ENCODE measurements at places on chromosomes 1 and 21. TPM values are rescaled to one million over a fixed set of nuclear protein-coding genes. Genes with fewer than 3 reads are reported as not detected.

HDGF gene
- total RNA-seq: 123 TPM

LCE2B gene
- not detected for total RNA-seq

ETNK2 gene
- 3.1 TPM for total RNA-seq

NPPB gene
- total RNA-seq: not detected

SYT2 gene
- 0.04 TPM for total RNA-seq

TCHHL1 gene
- total RNA-seq: not detected

ZFYVE9 gene
- 27.4 TPM for total RNA-seq

IFI16 gene
- 22.0 TPM for total RNA-seq

AGMAT gene
- 4.3 TPM for total RNA-seq

Data from muscle of leg (tissue), 16 donors.